Stimulated activated CD8-positive, alpha-beta memory T cell treated with anti-CD3 and anti-CD28 coated beads, Interleukin-4, amount 100 ng/mL, for 4 hours (primary cell): ENCODE measurements at places on chromosomes 12 and 14.

- no peak for DNase-seq
These were observed 23.8 kb upstream of the CATSPERB start for GRCh38 chr14:91755570-91756295.

- DNase-seq = no peak
These were observed 182.9 kb upstream of the SLC38A2 start for GRCh38 chr12:46555406-46555852.

DNA sequence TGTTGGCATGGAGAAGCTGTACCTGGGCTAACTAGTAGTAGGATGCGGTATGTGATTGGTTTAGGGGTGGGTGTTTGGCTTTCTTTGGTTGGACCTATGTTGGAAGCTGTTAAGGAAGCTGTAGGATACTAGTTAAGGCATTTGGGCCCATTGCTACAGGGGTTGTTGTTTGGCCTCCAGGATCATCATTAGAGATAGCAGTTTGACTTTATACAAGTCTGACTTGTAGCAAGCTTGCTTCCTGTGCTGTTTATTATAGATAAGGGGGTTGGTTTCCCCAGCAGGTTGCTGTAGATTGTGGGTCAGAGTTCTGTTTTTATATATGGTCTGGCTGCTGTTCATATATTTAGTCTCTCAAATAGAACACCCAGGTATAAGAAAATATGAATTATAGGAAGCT lies 1.4 kb upstream of the PRIM1 start:
- DNase-seq = no peak

GRCh38 chr12:108369736-108370396 lies 30.8 kb upstream of the CMKLR1 start:
- DNase-seq = no peak

DNA sequence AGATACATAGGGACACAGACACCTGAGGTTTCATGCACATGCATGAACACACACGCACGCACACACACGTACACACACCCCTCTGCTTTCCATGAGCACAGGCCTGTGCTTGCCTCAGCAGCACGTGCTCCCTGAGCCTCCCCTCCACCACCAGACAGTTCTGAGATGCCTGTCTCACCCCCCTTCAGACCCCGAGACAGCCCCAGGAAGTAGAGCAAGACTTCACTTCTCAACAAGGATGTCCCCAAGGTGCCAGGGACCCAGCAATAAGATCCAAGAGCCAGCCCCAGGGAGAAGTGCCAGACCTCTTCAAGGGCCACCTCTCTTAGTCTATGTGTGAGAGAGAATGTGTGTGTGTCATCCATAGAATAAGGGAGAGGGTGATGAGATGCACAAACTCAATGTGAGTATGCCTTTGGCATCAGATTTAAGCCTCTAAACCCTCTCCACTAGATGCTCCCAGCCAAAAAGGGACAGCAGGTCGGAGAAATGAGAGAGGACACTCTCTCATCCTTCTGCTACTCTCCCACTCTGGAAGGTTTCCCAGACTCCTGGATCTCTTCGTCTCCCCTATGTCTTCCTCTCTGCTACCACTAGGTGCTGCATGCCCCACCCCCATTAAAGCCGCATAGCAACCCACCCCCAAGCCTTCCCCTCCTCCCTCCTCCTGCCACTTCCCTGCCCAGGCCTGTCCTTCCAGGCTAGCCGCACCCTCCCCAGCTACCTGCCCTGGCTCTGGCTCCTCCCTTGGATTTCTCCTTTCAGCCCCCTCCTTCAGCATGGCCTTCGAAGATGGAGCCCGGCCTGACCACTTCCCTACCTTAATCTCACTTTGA lies 7.7 kb downstream of the RARG start:
- DNase-seq = no peak

- no peak for DNase-seq
These were observed 61.0 kb downstream of the FOXN4 start for GRCh38 chr12:109247831-109248654.

DNA sequence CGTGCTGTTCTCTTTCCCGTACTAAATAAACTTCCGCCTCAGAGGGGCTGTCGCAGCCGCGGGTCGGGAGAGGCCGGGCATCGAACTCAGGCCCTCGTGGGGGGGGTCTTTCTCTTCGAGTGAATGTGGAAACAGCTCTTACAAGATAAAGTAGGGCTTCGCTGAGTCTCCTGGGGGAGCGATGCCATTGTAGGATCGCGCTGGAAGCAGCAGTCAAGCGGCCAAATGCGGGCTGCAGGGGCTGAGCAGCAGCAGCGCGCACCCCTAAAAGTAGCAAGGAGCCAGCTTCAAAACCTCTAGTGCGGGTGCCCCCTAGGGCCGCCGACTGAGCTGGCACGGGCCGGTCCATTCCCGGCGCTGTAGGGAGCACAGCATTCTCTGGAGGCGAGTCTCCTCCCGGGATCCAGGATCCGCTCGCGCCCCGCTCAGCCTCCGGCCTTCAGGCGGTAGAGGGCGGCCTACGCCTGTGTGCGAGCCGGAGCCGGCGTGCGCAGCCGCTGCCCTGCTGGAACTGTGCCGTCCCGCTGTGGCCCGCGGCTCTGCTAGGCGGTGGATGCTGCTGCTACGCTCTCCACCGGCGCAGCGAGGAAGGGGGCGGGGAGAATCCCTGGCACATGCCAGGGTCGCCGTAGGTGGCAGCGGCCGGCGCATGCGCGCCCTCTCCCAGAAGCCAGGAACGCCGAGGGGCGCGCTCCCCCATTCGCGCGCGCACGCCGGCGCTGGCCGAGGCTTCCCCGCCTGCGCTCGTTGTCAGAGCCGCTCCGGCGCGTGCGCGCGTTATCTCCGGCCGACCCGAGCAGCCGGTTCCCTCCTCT lies at the start of gene FUT8:
TSS of gene FUT8 (plus strand) at position 699 of the 815 bp plus-strand sequence. CDS start 148,834 bp downstream, outside the sequence.
- DNase-seq = peak; percentile 94

DNA sequence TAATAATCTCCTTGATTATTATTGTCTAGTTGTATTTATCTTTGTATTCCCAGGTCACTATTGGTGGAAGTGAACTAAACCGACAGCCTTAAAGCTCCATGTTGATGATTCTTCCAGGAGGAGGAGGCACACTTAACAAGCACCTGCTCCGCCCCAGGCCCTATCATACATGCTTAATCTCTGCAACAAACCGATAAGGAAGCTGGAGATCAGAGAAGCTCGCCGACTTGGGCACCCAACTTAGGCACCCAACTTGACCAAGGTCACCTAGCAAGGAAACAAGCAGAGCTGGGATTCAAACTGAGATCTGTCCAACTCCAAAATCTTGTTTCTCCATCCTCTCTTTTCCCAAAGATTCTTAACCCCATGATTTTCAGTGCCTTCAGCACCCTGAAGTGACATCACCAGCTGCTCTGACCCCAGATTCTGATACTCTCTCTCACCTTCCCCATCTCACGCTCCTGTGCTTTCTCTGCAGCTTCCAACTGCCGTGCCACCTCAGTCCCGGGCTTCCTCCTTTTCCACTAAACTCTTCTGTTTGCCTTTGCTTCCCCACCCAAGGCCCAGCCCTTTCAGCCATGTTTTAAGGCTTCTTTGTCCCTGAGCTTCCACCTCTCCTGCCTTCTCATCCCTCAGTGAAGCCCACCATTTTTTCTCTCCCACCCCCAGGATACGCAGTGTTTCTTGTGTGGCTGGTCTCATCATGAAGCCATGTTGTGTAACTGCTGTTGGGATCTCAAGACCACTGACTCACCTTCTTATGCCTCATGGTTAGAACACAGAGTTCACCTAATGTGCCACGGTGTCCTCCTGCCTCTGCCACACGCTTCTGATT lies 6.6 kb upstream of the KRT18 start:
- no peak for DNase-seq
